ENCODE measurements at places on chromosomes 2 and 18.

- DNase-seq: no peak
Measured at GRCh38 chr2:6446938-6447608, 418.6 kb downstream of the CMPK2 start.

DNA sequence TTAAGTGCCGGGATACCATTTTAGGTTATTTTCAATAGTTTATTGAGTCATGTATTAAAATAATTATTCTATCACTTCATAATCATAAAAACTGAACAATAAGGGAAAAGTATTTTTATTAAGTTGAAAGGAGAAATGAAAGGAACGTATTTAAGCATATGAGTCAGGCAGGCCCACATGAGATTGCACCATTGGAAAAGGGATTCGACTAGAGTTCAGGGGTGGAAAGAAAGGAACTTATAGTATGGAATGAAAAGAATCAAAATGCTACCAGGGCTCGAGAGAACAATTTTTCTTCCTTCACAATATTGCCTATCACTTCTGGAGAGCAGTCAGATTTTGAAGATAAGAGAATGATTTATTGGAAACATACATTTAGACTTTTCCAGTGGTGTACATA lies 516.5 kb upstream of the NETO1 start:
- DNase-seq: no peak

DNA sequence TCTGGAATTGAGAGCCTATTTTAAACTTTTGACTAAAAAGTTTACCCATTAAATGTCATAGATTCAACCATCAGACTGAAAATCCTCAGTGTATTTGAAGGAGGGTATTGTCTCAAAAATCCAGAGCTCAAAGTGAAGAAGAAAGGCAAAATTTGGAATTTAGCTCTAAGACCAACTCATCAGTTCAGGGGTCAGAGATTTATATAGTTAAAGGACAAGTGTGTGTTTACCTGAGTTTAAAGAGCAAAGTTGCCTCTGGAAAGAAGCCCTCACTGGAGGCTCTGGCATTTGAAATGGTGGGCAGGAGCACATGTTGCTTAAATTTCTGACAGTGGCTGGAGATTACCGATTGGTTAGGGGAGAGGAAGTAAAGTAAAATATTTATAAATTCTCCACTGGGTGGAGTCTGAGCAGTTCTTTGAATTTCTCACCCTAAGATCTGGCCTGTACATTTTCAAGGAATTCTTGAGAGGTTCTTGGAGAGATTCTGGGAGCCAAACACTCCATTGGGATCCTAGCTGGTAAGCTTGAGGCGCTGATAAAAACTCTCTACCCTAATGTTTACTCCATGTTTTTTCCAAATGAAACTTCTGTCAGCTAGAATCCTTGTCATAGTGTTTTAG lies at the start of gene KYNU:
KYNU (plus strand) TSS at position 449 of the 623 bp plus-strand sequence. CDS start 7,704 bp downstream, outside the sequence.
- DNase-seq: no peak

DNA sequence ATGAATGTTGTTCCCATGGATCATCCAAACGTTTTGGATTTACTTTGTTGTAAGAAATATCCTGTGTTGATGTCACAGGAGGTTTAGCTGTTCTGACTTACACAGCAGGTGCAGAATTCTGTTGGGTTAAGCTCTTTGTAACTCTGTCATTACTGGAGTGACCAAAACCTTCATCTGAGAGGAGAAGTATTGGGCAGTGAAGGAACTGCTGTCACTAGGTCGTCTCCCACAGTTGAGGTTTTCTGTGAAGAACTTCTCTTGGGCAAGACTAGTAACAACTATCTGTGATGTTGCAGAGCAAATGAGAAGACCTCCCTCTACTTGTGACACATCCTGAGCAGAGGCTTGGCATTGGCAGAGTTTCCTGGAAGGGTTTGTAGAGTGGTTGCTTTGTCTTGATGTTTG lies 2.9 kb downstream of the SPTBN1 start:
- DNase-seq: no peak

DNA sequence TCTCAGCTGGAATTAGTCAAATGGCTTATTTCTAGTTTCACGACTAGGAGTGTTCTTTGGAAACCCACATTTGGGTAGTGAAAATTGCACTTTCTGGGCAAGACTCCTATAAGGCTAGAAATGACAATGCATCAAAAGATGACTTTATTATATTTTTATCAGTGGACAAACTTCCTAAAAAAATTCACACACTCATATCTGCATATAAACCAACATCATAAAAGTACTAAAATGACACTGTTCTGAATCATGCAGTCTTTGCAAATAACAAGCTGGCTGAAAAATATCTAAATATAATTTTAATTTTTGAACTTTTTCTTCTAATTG lies 17.6 kb downstream of the MXD1 start:
- no peak for DNase-seq

GRCh38 chr2:233404222-233404621 lies 49.9 kb downstream of the DGKD start:
- DNase-seq: no peak

- DNase-seq: peak; percentile 73
Measured at GRCh38 chr2:207154556-207155510, 10.9 kb downstream of the KLF7 start.

DNA sequence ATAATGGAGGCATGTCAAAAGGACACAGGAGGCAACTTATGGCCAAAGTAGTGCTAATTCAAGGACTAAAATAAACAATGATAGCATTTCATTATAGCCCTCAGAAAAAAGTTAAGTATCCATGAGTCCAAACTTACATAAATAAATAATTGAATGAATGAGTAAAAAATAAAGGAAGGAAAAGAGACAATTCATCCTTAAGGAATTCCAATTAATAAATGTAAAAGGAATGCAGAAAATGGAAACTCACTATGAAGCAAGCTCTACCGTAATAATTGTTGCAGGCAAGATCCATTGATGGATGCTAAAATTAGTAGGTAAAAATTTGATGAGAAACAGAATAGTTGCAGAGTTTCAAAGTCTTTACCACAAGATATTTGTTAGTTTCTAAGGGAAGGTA lies 88.2 kb upstream of the RAPGEF4 start:
- DNase-seq: no peak

DNA sequence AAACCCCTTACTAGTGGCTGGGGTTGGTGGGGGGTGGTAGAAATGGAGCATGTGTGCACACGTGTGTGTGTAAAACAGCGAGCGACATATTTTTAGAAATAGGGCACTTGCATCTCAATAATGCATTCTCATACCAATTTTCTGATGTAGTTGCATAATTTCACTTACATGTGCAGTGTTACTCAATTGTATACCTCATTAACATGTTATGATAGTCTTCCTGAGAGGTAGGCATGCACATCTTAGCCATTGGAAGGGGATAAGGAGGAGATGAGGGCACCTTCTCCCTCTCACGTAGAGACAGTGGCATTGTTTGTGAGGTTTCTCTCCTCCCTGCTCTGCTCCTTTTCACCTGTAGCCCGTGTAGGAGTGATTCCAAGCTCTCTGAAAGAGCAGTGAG lies 44.6 kb upstream of the RND3 start:
- DNase-seq: no peak

DNA sequence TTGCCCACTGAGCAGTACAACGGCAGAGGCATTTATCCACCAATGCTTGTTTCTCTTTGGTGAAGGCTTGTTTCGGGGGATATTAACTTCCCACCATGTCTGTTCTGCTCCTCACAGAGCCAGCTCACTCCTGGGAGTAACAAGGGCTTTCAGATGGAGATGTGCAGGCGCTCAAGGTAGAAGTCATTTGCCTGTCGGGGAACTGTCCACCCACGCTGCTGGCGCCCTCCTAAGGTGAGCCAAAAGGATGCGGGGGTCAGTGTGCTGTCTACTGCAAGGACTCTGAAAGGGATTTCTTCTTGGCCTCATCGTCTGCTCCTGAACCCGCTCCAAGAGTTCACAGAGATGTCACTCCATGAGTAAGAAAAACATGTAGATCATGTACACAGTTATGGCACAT lies 57.0 kb upstream of the CYRIA start:
- no peak for DNase-seq

DNA sequence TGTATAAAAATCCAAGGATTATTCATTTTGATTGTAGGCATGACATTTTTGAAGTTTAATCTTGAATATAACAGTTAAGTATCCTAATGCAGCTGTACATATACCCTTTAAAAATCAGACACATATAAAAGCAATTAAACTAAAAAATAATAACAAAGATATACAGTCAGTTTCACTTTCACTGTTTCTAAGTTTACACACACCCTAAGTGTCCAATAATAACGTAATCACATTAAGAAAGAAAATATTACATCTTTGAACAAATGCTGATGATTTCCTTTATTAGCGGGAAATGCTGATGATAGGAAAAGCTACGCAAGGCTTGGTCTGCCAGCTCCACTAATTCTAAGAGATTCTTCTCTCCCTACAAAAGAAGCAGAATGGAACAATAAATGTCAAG lies 38.8 kb downstream of the RTTN start:
- DNase-seq: no peak

DNA sequence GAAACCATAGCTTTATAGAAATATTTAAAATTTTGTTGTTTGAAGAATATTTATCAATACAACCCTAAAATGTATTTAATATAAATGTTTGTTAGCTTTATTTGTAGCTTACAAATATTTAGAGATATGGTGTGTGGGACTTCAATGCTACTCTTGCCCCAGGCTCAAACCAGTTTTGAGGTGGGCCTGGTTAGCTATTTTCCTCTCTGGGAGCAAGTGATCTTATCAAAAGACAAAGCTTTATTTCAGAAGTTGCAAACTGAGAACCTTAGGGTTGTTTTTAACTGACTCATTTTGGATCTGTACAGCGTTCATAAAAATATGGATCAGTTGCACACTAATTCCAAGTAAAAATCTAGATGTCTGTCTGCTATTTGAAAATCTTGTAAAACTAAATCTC lies 563.6 kb upstream of the CDH2 start:
- DNase-seq: no peak

GRCh38 chr2:237306083-237306786 lies 107.7 kb downstream of the COL6A3 start:
- no peak for DNase-seq

GRCh38 chr2:18057657-18058056 lies 179.2 kb downstream of the KCNS3 start:
- DNase-seq: no peak

GRCh38 chr18:75429975-75430374 lies 2.5 kb upstream of the SMIM21 start:
- DNase-seq: no peak

DNA sequence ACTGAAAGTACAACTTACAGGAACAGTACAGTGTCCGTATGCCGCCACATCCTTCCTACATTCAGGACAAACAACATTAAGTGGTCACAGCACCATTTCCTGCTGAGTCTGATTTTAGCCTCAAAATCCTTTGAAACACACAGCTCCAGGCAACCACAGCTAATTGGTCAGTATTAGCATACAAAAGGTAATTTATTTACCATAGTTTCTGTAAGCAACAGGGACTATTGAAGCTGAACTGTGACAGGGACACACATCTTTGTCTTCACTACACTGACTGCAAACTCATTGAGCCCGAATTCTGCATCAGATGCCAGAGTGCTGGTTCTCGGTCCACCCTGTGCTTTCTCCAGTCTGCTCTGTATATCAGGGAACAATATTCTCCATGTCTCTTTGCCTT lies 151.8 kb downstream of the ST6GAL2 start:
- no peak for DNase-seq

GRCh38 chr2:216713691-216714336 lies 18.5 kb upstream of the IGFBP5 start:
- no peak for DNase-seq

DNA sequence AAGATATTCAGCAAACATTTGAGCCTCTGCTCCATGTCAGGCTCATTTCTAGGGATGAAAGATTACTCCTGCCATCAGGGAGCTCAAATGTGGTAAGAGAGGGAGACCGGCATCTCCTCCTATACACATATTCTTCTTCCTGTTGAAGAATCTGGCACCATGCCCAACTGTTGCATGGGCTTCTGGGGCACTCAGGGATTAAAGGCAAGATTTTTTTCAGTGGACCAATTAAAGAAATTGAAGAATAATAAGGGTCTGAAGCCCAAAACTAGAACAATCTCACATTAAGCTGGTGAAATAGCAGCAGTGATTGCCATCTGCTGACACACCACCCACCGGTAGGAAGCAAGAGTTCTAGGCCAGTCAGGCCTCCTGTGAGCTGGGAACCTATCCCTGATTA lies 145.4 kb upstream of the LYPD6 start:
- no peak for DNase-seq

DNA sequence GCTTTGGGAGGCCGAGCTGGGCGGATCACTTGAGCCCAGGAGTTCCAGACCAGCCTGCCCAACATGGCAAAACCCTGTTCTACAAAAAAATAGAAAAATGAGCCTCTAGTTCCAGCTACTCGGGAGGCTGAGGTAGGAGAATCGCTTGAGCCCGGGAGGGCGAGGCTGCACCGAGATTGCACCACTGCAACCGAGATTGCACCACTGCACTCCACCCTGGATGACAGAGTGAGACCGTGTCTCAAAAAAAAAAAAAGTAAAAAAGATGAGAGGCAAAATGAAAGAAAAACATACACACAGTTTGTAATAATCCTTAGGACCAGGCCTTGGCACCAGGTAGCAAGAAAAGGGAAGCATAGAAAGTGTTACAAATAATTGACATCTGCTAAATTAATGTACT lies 22.0 kb downstream of the RBM43 start:
- DNase-seq: no peak

GRCh38 chr18:79540161-79540903 lies 139.3 kb upstream of the CTDP1 start:
- DNase-seq: no peak

DNA sequence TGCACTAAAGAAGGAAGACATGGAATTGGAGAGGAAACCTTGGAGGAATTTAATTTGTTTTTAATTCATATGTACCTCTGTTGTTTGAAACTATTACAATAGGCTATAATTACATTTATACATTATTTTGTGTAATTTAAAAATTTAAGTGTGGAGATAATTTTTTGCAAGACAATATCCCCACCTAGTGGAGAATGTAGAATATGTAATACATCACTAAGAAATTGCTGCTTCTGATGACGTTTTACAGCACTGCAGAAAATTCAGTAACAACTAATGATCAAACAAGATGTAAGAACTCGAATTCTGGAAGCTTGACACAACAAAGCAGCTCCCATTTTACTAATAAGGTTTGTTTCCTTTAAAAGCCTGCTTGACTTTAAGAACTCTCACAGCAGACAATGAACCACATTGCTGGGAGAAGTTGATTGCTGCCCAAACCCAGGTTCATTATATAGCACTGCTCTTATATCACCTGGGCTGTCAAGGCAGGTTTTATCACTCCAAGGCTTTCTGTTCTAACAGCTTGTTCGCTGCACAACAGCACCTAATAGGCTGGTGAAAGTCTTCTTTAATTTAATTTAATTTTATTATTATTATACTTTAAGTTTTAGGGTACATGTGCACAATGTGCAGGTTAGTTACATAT lies 53.4 kb downstream of the THADA start:
- peak; percentile 18 for DNase-seq

GRCh38 chr2:105486762-105487141 lies 87.9 kb upstream of the FHL2 start:
- DNase-seq: no peak

- no peak for DNase-seq
Measured at GRCh38 chr2:212186166-212186565, 352.4 kb downstream of the ERBB4 start.

DNA sequence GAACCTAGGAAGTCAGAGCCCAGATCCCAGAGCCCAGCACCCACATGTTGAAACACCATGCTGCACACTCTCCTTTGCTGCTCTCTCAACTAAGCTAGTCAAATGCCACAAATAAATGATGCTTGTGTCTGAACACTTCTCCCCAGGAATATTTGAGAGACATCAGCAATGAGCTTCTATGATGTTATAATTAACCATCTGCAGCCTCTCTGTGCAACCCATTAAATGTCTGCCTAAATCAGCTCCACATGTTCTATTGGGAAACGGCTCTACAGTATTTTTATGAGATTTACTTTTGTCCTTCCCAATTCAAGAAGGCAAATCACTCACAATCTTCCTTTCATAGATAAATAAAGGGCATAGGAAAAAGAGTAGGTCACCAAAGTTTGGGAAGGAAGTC lies 266.8 kb upstream of the PARD3B start:
- DNase-seq: no peak

Data from SK-N-DZ (cell line).